ENCODE measurements at places on chromosomes 1 and 21.
A peak's percentile ranks its signal among the peaks of the same experiment; 100 is the strongest.

GRCh38 chr1:208216062-208216461 is 28.1 kb downstream of the PLXNA2 start:
- no peak for DNase-seq

- no peak for DNase-seq
Measured at GRCh38 chr1:8789314-8790214, 27.9 kb downstream of the RERE start.

DNA sequence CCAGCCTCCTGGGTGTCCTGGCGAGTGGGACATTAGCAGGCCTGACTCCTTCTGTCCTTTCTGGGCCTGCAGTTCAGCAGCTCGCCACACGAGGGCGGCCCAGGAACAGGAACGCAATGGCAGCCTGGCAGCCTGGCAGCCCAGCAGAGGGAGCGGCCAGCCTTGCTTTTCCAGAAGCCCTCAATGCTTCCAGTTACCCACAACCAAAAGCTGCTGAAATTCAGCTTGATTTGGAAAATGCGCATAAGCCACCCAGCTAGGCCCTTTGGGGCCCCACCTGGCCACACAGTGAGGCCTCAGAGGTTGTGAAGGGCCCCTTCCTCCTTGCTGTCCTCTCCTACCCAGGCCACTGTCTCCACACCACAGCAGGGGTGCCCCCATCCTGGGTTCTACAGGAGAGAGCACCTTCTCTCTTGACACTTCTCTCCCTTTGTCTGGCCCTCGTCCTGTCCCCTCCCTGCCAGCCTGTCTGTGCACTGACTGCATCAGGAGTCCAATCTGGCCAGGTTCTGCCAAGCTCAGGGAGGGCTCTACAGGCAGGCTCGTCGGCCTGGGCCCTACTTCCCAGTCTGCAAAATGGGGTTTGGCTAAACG is 103.4 kb upstream of the VAMP3 start:
- DNase-seq, result peak; percentile 81

GRCh38 chr1:211735208-211736170 is 60.1 kb upstream of the NEK2 start:
- DNase-seq, result no peak

GRCh38 chr1:177631770-177632169 is 338.1 kb downstream of the SEC16B start:
- DNase-seq, result no peak

DNA sequence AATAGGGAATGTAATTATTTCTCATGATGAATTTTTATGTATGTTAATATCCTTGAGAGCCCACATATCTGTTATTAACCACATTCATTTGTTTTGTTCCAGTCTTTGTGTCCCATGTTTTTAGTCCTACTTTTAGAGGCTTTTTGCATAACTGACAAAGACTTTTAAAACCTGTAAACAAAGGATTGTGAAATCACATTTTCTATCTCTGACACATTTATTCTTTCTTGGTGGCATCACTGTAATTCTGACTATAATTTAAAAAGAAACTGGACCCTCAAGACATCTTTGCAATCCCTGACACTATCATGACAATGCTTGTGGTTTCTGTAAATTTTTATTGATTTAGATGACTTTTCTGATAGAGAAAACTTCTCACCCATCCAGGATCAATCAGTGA is 313.1 kb downstream of the SIPA1L2 start:
- no peak for DNase-seq

DNA sequence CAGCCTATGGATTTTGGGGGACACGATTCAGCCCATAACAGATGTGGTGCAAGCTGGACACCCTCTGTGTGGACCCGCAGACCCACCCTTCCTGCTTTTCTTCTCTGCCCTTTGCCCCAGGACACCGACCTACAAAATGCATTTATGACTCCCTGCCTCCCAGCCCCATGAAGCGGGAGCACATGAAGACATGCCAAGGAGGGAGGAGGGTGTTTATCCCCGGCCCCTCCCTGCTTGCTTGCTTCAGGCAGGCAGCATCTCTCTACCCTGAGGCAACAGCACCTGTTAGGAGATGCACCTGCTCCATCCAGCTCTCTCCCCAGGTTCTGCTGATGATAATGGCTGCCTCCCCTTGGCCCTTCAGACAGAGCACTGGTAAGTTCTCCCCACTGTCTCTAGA is 187.5 kb downstream of the PSMG1 start:
- no peak for DNase-seq

DNA sequence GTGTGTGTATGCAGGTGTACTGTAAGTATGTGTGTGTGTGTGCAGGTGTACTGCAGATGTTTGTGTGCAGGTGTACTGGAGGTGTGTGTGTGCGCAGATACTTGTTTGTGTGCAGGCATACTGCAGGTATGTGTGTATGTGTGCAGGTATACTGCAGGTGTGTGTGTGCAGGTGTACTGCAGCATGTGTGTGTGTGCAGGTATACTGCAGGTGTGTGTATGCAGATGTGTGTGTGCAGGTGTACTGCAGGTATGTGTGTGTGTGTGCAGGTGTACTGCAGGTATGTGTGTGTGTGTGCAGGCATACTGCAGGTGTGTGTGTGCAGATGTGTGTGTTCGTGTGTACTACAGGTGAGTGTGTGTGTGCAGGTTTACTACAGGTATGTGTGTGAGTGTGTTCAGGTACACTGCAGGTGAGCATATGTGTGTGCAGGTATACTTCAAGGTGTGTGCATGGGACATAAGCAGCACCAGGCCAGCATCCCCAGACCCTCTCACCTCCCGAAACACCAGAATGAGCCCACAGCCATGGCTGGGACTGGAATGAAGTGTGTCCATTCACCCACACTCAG is 97.5 kb downstream of the DMRTB1 start:
- DNase-seq, result no peak

GRCh38 chr1:183761871-183762270 is 43.0 kb upstream of the RGL1 start:
- DNase-seq, result no peak

DNA sequence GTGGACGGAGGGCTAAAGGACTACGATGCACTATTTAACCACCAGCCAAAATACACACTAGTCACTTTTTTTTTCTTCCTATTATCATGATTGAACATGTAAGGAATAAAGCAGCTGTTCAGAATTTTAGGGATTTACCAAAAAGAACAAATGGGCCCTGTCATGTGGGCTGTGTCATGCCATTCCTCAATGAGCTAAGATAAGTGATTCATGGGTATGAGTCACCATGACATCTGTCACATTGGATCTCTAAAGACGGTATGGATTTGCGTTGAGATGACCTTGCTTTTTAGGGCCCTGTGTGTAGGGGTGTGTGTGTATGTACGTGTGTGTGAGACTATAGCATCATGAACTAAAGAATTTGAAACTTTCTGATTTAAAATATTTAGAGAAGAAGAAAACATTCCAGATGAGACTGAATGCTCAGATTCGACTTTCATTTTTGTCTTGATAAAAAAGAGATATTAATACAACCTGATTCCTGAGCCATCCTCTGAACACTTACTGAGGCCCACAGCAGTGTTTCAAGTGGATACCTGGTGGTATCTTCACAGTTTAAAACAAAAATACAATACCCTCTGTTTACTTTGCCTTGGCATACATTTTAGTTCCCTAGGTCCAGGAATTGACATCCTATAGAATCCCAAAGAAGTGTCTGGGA is 246.1 kb upstream of the DUSP10 start:
- no peak for DNase-seq

- no peak for DNase-seq
Measured at GRCh38 chr1:234960722-234961455, 167.7 kb downstream of the TOMM20 start.

- DNase-seq, result no peak
Measured at GRCh38 chr1:29732453-29732852, 496.1 kb downstream of the PTPRU start.

DNA sequence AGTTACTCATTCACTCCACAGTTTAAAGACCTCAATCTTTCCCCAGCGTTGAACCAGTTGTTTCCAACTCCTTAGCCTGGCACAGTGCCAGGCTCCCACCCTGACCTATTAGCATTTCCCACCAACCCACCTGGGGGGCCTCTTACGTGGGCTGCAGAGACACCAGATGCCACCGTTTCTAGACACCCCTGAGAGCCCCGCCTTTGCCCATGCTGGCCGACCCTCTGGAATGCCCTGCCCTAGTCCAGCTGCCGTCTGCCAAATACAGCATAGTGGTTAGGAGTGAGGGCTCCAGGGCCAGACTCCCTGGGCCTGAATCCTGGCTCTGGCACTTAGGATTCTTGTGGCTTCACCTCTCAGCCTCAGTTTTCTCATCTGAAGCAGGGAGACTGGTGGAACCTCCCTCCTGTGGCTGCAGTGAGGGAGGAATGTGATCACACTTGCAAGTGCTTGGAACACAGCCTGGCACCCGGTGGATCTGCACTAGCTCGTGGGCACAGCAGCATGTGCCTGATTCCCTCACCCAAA is 65.2 kb downstream of the TMCO4 start:
- no peak for DNase-seq

- DNase-seq, result peak; percentile 64
Measured at GRCh38 chr1:160951443-160952128, 3.0 kb downstream of the ITLN2 start.

- no peak for DNase-seq
Measured at GRCh38 chr1:247204177-247204647, 32.4 kb upstream of the ZNF124 start.

GRCh38 chr1:209383907-209384709 is 199.4 kb upstream of the CAMK1G start:
- DNase-seq, result no peak

DNA sequence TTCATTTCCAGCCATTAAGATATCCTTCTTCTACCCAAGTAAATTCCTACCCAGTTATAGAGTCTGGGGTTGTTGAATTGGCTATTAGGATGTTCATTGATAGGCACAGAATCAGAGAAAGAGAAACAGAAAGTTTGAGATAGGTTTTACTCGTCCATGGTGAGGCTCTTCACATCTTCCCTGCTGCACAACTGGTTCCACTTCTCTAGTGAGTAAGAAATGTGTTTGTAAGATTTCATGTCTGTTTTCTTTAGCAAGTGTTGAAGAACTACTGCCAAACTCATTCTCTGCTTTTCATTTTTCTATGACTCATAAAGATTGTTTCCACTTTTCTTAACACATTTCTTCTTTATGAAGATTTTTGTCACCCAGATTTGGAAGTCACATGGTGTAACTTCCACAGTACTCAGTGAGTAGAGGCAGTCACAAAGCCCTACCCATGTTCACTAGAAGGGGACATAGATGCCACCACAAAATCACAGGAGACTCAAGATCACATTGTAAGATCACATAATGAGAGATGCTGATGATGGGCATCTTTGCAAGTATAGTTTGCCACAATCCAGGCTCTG is 152.3 kb downstream of the SNX7 start:
- DNase-seq, result no peak

DNA sequence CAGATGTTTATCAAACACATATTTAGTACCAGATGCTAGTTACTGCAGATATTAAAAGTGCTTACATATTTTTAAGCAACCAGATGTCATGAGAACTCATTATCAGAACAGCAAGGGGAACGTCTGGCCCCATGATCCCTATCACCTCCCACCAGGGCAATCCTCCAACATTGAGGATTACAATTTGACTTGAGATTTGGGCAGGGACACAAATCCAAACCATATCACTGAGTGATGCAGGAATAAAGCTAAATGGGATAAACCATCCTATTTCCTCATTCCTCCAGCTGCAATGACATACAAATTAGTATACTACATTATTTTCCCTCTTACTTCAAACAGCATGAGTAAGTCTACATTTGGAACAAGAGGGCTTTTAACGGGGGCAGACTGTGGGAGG is 3.1 kb upstream of the KCNK2 start:
- DNase-seq, result no peak

- DNase-seq, result no peak
Measured at GRCh38 chr1:184890539-184890973, 83.8 kb downstream of the NIBAN1 start.

DNA sequence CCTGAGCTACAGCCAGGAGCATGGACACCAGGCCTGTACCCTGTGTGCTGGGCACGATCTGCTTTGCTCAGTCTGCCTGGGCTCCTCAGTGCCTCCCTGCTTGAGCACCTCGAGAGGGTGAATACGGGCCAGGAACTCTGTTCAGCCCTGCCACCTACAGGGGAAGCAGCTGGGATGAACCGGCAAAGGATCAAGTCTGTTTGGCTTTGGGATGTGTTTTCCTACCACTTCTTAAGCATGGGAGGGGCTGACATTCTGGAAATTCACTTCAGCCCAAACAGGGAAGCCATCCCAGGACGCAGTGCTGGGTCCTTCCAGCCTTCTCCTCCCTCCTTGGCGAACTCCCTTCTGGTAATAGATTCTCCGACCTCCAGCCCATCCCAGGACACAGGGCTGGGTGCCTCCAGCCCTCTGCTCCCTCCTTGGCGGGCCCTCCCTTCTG is 55.8 kb upstream of the SELENON start:
- DNase-seq, result no peak

DNA sequence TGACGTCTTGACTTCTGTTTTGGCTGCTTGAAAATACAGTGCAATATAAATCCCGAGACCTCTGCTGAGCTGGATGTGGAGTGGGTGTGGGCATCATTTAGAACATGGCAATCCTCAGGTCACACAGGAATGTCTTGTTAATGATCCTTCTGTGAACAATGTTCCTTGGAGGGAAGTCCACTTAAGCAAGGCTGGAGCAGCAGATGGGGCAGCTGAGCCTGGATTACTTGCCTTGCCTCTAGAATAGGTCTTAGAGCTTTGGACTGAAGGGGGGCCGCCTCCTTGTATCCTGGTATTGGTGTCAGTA is 926 bp upstream of the SCMH1 start:
- no peak for DNase-seq

DNA sequence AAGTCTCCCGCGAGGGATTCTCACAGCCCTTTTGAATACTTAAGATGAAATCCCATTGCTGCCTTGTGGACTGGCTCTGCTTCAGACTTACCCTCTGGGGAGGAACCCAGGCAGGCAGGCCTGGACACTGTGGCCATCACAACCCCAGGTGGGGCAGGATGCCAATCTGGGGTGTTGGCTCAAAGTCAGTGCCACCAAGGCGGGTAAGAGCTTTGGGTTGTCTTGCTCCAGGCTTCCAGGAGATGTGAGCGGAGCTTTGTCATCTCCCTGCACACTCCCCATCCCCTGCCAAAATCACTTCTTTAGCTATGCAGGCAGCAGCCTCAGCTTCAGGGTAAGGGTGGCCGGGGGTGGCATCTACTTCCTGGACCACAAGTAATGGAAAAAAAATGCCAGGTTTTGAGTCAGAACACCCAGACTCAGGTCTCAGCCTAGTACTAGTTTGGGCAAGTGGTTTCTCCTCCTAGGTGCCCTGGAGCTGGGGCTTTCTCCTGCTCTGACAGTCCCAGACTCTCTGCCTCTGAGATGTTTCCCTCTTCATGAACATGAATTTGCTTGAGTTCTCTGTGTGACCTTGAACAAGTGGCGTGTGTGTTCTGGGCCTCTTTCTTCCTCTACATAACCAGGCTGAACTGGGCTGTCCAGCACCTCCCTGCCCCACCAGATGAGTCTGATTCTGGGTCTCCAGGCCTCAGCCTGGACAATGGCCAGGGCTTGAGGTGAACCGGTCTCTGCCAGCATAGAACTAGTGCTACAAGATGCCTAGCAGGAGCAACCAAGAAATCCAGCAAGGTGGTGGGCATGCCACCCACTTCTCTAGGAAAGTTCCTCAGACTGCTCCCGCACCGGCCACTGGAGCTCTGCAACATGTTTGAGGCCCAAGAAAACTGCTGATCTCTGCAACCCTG is 65.4 kb downstream of the VWA5B1 start:
- no peak for DNase-seq

Data from activated T-cell treated with anti-CD3 and anti-CD28 coated beads for 24 hours (primary cell).